ENCODE measurements at places on chromosomes 6 and 20. TPM values are rescaled to one million over a fixed set of nuclear protein-coding genes. Genes with fewer than 3 reads are reported as not detected.
A peak's percentile ranks its signal among the peaks of the same experiment; 100 is the strongest.

DNA sequence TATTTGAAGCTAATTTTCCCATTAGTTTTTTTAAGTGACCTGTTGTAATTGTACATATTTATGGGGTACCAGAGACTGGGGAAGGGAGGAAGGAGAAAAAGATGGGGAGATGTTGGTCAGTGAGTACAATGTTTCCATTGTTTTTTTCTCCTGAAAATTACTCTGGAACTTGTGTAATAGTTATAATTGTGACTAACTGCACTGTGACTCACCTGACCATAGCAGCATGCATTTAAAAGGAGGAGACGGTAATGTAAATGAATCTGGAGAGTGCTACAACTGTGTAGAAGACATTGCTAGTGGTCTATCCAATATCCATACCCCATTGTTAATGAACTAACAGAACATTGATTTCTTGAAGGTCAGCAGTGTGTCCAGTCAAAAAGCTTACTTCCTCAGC is 133.4 kb downstream of the RFPL4B start:
- no peak for DNase-seq

DNA sequence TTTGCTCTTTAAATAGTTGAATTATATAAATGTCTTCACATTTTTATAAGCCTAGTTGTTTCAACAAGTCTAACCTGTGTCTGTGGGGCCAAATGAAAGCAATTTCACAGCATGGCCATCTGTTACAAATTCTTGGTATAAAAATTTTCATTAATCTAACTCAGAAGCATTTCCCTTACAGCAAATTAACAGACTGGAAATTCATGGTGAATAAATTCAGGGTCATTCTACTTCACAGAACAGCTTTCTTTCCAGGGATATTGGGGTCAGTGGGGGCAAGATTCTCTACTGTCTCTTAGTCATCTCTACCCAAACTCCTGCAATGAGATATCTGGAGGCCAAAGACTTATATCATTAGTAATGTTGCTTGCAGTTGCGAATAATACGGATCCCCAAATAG is 352.1 kb downstream of the MMUT start:
- no peak for DNase-seq

GRCh38 chr6:123333000-123333756 is 303.6 kb downstream of the TRDN start:
- no peak for DNase-seq

DNA sequence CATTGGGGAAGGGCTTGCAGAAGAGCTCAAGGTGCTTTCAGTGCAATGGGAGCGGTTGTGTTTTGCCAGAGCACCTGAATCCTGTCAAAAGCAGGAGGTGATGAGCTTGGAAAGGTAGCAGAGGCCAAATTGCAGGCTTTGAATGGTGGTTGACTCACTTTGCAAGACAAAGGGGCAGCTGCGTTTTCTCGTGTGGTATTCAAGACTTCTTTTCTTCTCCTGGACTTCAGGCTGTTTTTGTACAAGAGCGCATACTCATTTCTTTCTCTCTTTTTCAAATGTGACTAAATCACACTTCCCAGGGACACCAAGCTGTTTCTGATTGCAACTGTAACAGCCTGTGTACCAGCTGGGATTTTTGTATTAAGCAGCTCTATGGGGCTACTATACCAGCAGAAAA is 32.3 kb downstream of the GHRH start:
- DNase-seq = no peak

DNA sequence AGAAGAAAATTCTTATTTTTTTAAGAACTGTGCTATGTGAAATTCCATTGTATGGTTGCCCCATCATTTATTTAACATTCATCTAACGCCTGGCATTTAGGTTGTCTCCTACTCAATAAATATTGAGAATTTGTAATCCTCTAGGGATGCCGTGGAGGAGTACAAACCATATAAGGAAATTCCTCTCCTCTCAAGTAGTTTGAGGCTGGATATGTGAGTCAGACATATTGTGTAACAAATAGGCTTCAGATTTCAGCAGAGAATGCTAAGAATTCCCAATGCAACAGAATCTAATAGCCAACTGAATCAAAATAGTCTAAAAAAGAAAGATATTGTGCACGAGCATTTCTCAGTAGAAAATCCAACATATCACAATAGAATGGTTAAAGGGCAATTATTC is 174.7 kb downstream of the OTOR start:
- peak; percentile 77 for DNase-seq

- peak; percentile 77 for DNase-seq
These were observed 48.4 kb upstream of the FAM184A start for GRCh38 chr6:119126826-119127225.

GRCh38 chr20:24034820-24035219 is 46.2 kb upstream of the GGTLC1 start:
- no peak for DNase-seq

- DNase-seq = no peak
These were observed 1123.5 kb upstream of the MAP3K7 start for GRCh38 chr6:91710342-91710741.

GRCh38 chr6:78093906-78094305 is 441.1 kb downstream of the MEI4 start:
- no peak for DNase-seq

- no peak for DNase-seq
These were observed 1.5 kb upstream of the ADGRG6 start for GRCh38 chr6:142300302-142300701.

DNA sequence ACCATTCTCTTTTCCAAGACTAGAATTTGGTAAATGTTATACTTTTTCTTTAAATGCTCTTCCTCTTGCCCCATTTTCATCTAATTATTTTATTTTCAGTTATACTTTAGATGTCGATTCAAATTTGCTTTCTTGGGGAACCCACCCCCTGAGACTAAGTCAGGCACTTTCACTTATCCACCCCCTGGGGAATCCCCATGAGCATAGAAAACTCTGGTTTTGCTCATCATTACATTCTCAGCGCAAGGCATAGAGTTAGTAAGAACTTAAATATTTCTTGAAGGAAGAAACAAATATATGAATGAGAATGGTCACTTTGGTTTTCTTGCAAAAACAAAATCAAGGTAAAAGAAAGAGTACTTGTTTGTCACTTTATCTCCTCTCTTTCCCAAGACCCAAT is 25.1 kb upstream of the HSF2 start:
- DNase-seq = no peak

DNA sequence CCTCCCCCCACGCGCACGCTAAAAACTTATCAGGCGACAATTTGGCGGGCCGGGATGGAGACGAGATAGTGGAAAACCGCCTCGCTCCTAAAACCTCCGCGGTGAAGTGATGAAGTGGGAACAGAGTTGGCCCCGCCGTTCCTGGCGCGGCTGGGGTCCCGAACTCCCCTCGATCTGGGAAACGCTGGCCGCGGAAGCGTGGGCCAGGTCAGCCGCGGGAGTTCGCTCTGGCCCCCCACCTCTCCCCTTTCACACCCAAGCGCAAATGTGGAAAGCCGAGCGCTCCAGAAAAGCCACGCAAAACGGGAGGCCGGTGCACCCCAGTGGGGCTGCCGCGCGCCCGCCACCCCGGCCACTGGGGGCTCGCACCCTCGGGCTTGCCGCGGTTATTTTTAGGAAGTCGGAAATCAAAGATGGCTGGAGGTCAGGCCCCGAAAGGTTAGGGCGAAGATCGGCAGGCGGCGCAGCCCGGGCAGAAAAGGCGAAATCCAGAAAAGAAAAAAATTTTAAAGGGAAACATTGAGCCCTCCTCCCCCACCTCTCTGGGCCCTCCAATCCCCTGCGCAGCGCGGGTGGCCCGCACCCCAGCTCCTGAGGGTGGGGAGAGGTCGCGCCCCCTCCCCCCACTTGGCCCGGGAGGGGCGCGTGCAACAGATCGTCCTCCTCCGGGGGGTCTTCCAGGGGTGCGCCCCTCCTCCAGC is 1.0 kb downstream of the SALL4 start:
- DNase-seq = no peak

- DNase-seq = no peak
These were observed 52.2 kb downstream of the ZMYND8 start for GRCh38 chr20:47304287-47304686.

DNA sequence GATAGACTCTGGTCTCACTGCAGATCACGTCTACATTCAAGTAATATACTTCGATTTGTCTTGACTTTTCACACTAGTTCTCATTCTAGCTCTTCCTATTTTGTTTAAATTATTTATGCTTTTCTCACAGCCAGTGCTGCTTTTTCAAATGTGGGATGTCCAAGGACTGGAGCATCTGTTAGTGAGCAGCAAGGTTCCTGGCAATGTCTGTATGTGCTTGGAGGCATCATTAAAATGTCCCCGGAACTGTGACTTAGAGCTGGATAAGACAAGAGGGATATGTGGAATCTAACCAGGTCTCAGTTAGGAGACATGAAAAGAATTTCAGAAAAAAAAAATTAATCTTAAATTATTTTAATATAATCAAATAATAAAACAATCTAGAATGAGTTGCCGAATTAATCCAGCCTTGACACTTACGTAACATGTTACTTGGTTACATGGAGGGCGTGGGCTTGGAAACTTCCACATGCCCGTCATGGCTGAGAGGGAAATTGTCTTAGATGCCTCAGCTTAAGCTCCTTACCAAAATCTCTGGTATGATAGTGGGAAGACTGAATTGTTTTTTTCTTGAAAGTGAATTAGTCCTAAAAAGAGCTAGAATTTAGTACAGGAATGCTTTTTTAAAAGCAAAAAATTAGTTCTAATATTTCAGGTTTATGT is 21.4 kb upstream of the CARMIL1 start:
- no peak for DNase-seq

DNA sequence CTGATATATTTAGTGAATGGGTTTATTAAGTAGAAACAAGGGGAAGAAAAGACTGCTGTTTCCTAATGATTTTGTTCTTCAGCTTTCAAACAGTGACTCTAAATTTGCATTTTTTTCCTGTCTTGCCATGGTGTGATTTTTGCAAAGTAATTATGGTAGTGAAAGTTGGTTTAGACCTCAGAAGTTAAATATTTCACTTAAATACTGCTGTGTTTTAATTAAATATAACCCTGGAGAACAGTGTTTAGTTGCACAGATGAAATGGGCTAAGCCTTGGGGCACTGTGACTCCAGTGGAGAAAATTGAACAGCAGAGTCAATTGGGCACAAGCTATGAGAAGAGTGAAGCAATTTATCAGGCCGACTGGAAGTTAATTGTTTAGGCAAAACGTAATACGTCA is 111.1 kb upstream of the MCHR2 start:
- no peak for DNase-seq

- peak; percentile 55 for DNase-seq
These were observed 68.5 kb downstream of the PLEKHG1 start for GRCh38 chr6:150667977-150668716.

The SMIM8 gene
- total RNA-seq = 5.2 TPM

The PRDM1 gene
- total RNA-seq = 0.67 TPM

The TEAD3 gene
- total RNA-seq = 25.5 TPM

The ANGPT4 gene
- not detected for total RNA-seq

The ULBP3 gene
- 8.5 TPM for total RNA-seq
